CD4-positive, alpha-beta T cell treated with Interleukin-4 for 1 hour (primary cell): ENCODE measurements at places on chromosomes 1 and 21.

GRCh38 chr1:115217150-115218033, 120.7 kb downstream of the NGF start:
- DNase-seq, result no peak

GRCh38 chr1:30129001-30129408, 594.4 kb downstream of the MATN1 start:
- DNase-seq, result no peak

DNA sequence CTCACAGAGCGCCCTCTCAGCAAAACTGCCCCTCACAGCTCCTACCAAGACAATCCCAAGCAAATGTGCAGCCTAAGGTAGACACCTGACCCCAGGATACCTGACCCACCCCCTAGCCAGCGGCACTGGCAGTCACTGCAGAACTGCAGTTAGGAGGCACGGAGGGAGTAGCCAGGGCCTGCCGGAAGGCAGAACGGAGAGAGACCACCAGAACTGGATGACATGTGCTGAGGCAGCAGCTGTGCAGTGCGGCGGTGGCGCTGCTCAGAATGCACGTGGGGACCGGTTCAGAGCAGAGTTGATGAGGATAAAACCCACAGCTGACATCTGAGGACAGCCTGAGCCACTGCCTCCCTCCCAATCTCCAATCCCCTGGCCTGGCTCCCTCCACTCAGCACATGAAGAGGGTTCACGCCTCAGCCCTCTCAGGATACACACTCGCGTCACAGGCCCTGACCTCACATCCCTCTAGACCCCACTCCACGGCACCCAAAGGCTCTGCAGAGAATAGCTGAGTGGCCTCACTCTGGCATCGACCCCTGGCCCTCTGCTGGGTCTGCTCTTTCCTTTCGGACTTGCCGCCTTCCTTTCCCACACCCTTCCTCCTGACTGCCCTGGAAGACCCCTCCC, 29.6 kb downstream of the UBE2G2 start:
- DNase-seq, result no peak

- DNase-seq, result no peak
Observed at GRCh38 chr1:174740249-174740968, 259.3 kb upstream of the CACYBP start.

DNA sequence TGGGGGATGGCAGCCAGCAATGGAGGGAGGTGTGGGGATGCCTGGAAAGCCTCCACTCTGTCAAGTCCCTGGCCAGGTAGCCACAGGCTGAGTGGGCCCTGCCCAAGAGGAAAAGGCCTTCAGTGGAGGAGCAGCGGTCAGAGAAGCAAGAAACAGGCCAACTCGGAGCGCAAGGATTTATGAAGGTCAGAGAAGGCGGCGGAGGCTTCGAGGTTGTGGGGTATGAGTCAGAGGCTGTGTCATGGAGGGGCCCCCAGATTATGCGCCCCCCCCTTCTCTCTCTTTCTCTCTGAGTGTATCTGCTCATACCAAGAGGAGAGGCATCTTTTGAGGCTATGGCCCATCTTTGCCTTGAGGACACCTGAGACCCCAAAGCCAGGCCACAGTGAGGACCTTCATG, 99.5 kb downstream of the CASZ1 start:
- DNase-seq, result no peak

DNA sequence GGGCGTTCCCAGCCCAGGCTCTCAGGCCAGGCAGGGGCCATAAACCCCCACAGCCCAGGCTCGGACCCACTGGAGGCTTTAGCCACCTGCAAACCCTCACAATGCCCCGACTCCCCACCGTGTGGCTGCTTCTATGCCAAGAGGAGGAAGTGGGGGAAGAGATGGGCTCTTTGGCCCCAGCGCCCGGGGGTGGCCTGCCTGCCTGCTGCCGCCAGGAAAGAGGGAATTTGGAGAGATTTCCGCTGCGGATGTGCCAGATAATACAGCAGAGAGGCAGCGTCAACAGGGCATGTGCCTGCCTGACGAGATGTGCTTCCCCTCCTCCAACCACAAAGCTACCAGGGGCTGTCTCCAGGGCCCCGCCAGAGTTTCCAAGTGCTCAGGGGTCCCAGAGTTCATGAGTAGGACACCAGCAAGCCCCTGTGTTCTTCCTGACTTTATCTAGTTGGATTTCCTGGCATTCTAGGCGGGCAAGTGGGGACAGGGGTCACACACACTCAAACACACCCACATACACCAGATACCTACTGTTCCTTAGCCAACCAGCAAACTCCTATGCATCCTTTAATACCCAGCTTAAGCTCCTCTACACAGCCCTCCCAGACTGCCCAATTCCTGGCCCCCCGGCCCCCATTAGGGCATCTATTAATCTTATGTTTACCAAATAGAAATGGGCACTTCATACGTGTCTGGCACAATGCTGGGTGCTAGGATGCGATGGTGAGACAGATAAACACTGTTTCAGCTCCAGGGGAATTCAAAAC, 14.1 kb downstream of the EPHA2 start:
- DNase-seq, result no peak

DNA sequence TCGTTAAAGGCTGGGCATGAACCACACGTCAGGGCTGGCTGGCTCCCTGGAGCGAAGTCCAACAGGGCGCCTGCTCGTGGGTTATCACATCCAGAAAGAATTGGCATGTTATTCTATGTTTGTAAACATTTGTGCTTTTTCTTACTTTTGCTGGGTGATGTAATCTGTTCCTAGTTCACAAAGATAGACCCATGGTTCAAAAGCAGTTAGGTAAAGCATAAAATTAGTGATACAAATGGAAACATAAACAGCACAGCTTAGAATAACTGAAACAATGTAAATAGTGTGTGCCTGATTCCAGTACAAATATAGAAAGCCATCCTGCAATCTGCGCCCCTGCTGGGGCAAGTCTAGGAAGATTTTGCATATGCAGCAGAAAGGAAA, 184.0 kb upstream of the C1orf174 start:
- DNase-seq, result no peak

DNA sequence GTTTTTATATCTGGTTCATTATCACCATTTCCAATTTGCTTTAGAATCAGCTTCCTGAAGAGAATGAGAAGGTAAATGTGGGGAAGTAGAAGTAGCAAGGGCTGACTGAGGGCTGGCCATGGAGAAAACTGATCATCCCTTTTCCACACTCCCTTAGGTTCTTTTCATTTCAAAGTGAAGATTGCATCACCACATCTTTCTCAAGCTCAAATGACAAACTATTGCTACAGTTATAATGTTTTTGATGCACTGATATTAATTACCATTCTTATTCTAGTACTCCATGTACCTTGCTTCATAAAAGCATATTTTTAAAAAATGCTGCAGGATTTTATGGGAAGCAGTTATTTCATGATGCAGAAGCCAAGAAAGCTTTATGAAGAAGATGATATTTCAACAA, 7.9 kb upstream of the AK5 start:
- no peak for DNase-seq

DNA sequence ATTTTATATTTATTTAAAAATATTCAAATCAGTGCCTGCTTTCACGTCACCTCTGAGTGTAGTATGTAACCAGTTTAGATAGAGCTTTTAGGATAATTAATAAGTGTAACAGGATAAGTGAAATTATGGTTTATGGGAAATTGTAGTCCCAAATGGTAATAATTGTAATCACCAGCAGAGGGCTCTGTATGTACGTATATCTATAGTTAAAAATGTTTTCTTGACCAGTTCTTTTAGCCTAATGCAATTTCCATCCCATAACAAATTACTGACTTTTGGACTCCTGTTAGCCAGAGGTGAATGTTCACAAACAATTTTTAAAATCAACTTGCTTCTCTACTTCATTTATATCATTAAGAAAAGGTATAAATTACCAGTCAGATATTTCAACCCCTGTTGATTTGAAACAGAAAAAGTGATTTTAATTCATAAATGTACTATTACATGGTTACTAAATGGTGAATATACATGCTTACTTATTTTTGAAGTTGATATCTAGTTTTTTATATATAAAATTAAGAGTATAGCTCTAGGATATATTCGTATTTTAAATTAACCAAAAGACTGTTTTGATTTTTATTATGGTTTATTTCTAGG, 25.3 kb downstream of the SLC30A7 start:
- DNase-seq, result peak; percentile 76

- no peak for DNase-seq
Observed at GRCh38 chr1:81703391-81703755, 97.4 kb upstream of the ADGRL2 start.

DNA sequence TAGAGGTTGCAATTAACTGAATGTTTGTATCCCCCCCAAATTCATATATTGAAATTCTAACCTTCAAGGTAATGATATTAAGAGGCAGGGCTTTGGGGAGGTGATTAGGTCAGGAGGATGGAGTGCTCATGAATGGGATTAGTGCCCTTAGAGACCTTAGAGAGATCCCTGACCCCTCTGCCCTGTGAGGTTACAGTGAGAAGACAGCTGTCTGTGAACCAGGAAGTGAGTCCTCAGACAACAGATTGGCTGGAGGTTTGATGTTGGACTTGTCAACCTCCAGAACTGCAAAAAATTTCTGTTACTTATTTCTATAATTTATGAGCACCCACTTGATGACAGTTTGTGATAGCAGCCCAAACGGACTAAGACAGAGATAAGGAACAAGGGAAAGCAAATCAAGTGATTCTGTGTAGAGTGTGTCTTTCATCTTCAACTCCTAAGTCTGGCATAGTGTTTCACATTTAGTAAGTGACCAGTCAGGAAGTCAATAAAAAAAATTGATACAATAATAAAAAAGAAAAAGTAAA, 30.0 kb upstream of the RWDD3 start:
- DNase-seq, result no peak

GRCh38 chr1:5312862-5313261, 658.5 kb downstream of the AJAP1 start:
- DNase-seq, result no peak

DNA sequence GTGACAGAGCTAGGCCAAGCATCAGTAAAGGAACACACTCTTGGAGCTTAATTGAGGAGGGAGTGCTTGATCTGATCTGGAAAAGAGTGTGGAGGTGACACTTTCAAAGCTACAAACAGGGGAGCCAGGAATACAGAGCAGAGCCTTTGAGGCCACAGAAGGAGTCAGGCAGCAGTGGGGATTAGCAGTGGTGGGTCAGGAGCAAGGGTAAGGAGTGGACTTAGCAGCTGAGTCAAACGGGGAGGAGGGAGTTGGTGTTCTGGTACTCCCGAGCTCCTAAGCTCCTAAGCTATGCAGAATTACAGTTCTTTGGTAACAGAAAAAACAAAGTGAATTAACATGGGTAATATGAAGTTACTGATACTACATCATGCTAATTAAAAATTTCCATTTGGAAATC, 14.5 kb downstream of the RAB4A start:
- no peak for DNase-seq

DNA sequence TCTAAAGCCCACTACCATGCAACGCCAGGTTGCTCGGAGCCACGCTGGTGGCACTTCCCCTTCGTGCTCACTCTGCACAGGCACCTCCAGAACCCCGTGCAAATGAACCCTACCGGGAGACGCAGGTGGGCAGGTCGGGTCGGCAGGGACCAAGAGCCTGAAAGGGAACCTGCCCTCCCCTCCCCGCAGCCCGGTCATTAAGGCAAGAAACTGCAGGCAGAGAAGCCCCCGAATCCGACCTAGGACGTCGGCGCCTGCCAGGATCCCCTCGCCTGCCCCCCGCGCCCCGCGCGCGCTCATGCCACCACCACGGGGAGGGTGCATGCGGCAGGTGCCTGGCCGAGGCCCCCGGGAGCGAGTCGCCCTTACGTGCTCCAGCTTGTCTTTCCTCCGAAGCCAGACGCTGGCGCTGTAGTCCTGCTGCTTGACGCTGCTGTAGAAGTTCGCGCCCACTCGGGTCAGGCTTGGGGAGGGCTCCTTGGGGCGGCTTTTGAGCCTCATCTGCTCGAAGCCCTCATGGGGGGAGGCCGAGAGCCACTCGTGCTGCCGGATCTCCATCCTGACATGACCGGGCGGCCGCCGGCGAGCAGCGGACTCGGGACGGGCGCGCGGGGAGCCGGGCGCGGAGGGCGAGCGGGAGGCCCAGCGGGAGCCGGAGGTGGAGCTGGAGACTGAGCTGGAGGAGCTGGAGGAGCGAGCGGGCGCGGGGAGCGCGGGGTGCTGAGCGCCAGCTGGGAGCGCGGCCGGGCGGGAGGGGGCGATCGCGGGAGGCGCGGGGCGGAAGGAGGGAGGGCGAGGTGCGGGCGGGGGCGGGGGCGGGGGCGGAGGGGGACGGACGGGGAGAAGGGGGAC, 552 bp downstream of the PLD5 start:
- DNase-seq, result no peak
